Keratinocyte (primary cell): ENCODE measurements at places on chromosomes 7 and 10.

DNA sequence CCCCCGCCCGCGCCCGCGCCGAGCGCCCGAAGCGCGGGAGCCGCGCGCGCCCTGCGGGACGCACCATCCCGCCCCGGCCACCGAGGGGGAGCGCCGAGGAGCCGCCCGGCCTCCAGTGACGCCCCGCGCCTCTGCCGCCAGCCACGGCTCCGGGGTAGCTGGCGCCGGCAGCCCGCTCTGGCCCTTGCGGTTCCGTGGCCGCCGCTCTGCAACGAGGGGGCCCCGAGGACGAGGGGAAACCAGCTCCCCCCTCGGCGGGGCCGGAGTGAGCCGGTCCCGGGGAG is at the start of gene PAXIP1:
Gene PAXIP1 (minus strand): TSS at position 33 of the 284 bp plus-strand sequence. CDS start 195 bp downstream, outside the sequence.
- no peak for DNase-seq

GRCh38 chr7:115968596-115968995 is 62.0 kb downstream of the TFEC start:
- DNase-seq = no peak

DNA sequence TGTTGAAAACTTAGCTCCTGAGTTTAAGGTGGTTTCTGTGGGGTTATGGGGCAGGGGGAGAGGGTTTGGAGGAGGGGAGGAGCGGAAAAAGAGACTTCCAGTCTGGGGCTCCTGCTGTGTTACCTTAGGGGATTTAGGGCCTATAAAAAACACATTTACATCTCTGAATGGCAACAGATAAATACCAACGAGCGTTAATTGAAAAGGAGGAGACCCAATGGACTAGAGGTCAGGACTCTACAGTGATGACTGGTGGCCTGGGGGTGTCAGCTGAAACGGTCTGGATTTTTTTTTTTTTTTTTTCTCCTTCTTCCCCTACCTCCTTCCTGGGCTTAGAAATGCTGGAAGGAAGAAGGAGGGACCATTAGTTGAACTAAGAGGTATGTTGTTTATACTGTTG is 47.4 kb downstream of the AUTS2 start:
- DNase-seq = no peak

DNA sequence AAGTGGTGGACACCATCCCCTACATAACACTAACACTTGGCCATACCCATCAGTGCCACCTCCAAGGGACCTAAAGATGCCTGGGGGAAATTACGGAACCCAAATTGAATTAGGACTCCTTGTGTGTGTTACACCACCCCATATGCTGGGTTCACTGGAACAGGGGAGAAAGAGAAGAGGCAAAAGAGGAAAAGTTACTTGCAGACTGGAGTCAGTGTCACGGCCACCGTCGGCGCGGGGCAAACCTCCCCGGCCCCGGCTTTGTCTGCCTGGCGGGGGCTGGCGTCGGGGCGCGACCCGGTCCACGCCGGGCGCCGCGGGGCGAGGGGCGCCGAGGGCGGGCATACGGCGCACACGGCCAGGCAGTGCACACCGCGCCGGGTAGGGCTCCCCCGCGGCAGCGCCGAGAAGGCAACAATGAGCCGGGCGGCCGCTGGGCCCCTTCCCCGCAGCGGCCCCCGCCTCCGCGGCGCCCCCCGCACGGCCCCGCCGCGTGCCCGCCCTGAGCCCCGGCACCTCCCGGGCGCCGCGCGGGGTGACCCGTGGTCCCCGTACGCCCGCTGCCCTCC is 171.1 kb downstream of the FAM107B start:
- DNase-seq = no peak
